ENCODE measurements at places on chromosomes 12 and 14.

GRCh38 chr12:87015352-87015751 is 759.2 kb upstream of the MGAT4C start:
- DNase-seq, result no peak

GRCh38 chr12:58310809-58311622 is 369.6 kb downstream of the ATP23 start:
- DNase-seq, result no peak

- no peak for DNase-seq
Measured at GRCh38 chr12:108570743-108571608, 8.6 kb downstream of the ISCU start.

GRCh38 chr14:59458486-59458885 is 6.7 kb downstream of the GPR135 start:
- no peak for DNase-seq

DNA sequence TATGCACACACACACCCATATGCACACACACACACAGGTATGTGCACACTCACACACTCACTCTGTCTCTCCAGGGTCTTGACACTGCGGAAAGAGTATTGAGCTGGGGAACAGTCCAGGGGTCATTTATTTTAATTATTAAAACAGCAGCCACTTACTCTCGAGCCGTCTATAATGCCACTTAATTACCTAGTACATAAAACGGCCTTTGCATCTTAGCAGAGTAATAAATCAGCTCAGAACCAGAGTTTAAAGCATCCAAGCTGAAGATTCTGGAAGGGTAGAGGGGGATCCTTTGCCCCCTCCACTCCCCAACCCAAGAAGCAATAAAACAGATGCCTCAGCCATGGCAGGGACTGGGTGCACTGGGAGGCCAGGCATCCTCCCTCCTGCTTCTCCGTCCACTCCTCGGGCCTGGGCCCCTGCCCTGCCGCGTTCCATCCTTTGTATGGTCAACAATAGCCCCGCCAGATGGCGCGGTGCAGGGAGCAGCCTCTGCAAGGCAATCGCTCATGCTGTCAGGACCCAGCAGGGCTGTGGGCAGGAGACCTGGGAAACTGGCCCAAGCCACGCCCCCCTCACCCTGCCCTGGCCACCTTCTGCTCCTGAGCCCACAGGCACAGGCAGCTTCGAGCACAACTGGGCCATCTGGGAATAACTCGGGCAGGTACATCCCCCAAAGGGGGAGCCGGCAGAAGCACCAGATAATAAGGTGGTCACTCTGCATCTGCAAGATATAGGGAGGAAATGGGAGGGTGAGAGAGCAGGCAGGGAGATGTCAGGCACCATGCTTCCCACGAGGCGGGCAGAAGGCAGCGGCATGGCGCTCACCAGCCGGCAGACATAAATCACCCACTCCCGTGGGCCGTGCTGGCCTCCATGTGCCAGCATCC is 40.9 kb downstream of the CCDC85C start:
- peak; percentile 57 for DNase-seq

DNA sequence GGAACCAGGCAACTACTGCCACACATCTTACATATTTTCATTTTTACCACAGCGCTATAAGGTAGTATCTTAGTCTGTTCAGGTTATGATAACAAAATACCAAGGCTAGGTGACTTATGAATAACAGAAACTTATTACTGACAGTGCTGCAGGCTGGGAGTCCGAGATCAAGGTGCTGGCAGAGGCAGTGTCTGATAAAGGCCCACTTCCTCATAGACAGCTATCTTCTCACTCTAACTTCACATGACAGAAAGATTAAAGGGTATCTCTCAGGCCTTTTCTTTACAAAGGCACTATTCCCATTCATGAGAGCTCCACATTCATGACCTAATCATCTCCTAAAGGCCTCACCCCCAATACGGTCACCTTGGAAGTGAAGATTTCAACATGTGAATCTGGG is 59.8 kb upstream of the MDM1 start:
- DNase-seq, result no peak

DNA sequence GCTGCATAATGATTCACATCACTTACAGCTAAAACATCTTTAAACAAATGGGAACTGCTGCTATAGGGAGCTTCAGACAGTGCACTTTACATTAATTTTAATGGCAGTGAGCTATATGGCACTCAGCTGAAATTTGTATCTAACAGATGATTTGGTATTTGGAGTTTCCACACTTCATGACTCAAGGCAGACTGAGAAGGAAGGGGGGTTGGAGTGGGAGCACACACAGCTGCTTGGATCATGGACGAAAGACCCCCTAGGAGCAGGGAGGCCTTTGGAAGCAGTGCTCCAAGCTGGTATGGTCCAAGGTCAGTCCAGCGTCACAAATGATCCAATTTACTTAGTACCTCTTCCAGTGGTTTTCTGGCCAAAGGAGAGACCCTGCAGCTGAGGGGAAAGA is 389.7 kb downstream of the FUT8 start:
- no peak for DNase-seq

GRCh38 chr14:51318813-51319597 is 79.0 kb downstream of the TMX1 start:
- no peak for DNase-seq

DNA sequence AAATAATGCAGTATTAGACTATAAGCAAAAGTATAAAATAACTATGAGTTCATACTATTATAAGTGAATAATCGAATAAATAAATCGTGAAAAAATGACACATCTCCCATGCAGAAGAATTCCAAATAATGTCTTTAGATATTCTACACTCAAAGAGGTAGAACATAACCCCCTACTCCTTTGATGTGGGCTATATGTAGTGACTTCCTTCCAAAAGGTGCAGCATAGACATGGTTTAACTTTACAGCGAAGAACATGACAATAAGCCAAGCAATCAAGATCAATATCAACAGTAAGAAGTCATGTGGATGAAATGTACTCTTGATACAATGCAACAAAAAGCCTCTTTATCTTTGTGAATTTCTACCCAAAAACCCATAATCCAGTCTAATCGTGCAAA is 46.0 kb upstream of the HIF1A start:
- DNase-seq, result no peak

DNA sequence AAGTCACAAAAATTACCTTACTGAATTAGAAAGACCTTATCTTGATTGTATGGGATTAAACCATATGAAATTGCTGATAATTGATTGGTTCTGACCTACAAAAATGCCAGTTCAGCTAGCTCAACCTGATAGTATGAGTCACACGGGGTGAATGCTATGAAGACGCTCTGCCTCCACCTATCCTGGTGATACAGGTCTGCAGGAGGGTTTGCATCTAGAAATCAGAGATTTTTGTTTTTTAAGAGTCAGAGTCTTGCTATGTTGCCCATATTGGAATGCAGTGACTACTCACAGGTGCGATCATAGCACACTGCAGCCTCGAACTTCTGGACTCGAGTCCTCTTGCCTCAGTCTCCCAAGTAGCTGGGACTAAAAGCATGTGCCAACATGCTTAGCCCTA is 120.4 kb downstream of the HMGA2 start:
- no peak for DNase-seq

- DNase-seq, result no peak
Measured at GRCh38 chr14:72554994-72555608, 338.8 kb downstream of the DPF3 start.

- peak; percentile 50 for DNase-seq
Measured at GRCh38 chr12:100733817-100734593, 60.6 kb upstream of the ANO4 start.

GRCh38 chr12:115386946-115387345 is 703.0 kb upstream of the TBX3 start:
- no peak for DNase-seq

DNA sequence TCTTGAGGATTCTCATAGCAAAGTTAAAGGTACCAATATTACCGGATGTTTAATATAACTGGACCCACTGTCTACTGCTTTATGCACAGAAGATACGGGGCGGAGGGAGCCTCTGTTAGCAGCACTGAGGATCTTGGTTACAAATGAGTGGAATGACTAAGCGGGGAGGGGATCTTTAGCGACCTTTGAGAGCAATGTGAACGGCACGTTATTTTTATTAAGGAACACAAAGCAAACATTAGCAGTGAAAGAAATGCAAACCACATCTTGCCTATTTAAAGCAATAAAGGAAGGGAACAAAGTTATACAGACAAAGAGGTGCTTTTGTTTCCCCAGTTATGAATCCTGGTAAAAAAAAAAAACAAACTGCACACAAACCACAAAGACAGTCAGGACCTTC is 27.1 kb upstream of the PRMT8 start:
- no peak for DNase-seq

DNA sequence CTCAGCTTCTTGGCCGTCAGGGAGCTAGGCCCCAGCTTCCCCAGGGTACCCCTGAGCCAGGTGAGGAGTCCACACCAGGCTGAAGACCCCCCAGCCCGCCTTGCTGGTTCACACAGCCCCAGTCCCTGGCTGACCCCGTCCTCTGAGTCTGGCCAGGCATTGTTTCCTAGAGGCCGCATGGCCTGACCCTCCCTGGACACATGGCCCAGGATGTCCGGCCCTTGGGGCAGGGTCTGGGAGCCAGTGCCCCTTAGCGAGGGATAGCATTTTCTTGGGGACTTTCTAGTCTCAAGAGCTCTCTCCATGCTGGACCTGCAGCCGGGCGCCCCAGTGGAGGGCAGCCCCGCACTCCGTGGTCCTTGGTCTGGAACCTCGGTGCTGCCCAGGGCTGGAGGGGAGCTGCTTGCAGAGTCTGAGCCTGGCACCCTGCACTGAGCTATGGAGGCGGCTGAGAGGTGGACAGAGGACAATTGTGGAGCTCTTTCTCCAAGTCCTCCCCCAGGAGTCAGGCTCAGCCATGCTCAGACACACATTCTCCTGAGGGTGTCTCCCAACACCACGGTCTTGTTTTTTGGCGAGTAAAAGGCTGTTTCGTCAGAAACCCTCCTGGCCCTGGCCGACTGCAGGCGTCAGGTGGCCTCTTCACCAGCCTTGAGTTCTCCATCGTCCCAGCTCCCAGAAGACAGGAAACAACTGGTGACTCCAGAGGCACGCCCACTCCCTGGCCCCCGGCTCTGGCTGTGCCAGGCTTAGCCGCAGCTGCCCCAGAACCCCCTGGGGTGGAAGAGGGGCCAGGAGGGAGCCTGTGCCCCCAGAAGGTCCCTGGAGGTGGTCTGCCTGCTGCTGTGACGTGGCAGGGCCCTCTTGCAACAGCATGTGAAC is 17.6 kb upstream of the CRIP2 start:
- no peak for DNase-seq

GRCh38 chr12:2297004-2297403 is 244.2 kb downstream of the CACNA1C start:
- no peak for DNase-seq

DNA sequence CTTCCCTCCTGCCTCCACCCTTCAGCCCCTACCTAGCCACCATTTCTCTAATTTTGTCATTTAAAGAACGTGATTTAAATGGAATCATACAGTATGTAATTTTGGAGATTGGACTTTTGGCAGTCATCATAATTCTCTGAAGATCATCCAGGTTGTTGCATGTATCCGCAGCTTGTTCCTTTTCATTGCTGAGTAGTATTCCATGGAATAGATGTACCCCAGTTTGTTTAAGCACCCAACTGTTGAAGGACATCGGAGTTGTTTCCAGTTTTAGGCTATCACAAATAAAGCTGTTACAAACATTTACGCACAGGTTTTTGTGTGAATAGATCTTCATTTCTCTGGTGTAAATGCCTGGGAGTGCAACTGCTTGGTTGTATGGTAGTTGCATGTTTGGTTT is 61.1 kb upstream of the PWP1 start:
- no peak for DNase-seq

- no peak for DNase-seq
Measured at GRCh38 chr14:22685467-22685866, 41.3 kb upstream of the OR6J1 start.

DNA sequence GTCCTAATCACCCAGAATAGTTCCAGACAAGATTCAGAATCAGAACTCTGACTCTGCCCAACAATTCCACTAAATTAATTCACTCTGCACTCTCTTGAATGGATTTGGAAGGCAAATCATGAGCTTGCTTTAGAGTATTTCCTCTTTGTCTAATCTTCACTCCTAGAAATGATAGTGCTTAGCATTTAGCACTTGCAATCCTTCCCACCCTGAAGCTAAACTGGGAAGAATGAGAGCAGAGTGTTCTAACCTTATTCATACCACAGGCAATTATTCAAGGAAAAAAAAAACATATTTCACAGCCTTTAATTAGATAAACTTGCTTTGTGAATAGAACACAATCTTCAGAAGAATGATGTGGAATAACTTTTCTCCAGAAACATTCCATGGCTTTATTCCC is 264.6 kb downstream of the PAWR start:
- DNase-seq, result no peak

DNA sequence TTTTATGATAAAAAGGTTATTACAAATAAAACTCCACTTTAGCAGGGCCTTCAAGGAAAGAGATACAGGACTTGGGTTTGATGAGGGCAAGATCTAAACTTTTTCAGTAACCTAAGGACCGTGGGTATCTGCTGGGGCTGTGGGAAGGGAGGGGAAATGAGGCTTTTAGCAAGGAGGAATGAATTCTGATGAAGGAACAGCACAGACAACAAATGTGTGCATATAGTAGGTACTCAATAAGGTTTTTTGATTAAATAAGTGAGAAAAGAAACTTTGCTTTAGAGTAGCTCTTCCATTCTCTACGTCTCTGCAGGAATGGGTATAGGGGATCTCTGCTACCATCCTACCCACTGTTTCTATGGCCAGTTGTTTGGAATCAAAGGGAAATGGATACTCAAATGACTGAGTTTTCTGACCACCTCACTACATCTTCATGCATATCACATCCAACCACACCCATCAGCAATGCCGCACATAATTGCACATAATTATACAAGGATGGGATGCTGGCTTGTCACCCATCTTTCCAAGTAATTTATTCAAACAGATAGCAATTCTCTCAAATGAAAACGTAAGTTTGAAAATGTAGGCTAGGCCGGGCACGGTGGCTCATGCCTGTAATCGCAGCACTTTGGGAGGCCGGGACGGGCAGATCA is 59.5 kb upstream of the GTF2A1 start:
- DNase-seq, result no peak

DNA sequence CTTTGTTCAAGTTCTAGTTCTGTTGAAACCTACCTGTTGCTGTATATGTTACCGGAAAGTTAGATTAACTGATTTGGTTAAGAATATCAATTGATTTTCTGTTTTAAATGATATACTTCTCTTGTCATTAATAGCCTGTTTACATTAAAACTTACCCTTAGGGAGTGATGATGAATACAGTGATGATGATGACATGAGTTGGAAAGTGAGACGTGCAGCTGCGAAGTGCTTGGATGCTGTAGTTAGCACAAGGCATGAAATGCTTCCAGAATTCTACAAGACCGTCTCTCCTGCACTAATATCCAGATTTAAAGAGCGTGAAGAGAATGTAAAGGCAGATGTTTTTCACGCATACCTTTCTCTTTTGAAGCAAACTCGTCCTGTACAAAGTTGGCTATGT is 33.0 kb downstream of the CAND1 start:
- no peak for DNase-seq

DNA sequence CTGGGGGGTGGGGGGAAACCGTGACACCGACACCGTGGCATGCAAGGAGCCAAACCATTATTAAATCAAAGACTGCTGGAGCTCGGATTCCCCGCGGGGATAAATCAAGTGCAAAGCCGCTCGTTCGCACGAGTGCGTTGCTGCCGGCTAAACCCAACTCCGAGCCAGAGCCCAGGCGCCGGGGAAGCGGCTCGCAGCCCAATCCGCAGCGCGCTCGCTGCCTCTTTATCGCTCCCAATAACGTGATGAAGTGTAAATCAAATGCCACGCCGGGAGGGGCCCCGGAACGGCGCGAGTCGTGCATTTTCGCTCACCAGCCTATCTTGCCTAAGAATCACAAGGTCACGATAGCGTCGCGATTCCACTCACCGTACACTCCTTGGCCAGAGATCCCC is 1.3 kb downstream of the MDGA2 start:
- DNase-seq, result peak; percentile 20

GRCh38 chr14:55712491-55712890 is 132.5 kb downstream of the KTN1 start:
- no peak for DNase-seq

Data from NCI-H345 (cell line).